IPS DF 6.9 (cell line): ENCODE measurements at places on chromosomes 4 and X.

- H3K27ac ChIP-seq = no peak overlapping the region
- no peaks in the 10 kb centered on the region for H3K4me1 ChIP-seq
- no peaks in the 10 kb centered on the region for H3K27me3 ChIP-seq
- H3K36me3 ChIP-seq = peaks cover 10% of the 10 kb centered on the region; the same call in 1 of the 2 replicates
- DNase-seq = no peak
These were observed 234.7 kb downstream of the OR13H1 start for GRCh38 chrX:131778269-131779218.

GRCh38 chr4:94933799-94934198, 176.0 kb downstream of the BMPR1B start:
- H3K36me3 ChIP-seq = no peaks in the 10 kb centered on the region
- H3K4me1 ChIP-seq = no peaks in the 10 kb centered on the region
- no peaks in the 10 kb centered on the region for H3K27me3 ChIP-seq
- no peak for DNase-seq
- no peak overlapping the region for H3K27ac ChIP-seq

DNA sequence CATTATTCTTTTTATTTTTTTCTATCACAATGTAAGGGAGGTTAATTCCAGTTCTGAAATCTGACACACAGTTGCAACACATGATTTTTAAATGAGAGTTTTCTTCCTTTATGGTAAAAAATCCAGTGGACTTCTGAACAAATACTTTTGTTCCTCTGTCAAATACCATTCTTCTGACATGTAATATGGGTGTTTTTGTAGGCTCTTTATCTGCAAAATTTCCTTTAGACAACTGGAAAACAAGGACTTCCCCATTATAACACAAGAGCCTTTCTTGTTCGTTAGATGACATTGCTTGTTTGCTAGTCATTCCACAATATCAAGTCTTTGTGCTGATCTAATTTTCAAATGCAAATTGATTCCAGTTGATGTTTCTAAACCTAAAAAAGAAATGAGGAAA, 7.7 kb downstream of the FANCB start:
- no peaks in the 10 kb centered on the region for H3K27me3 ChIP-seq
- H3K4me1 ChIP-seq = no peaks in the 10 kb centered on the region
- no peaks in the 10 kb centered on the region for H3K36me3 ChIP-seq
- H3K27ac ChIP-seq = no peak overlapping the region
- H3K4me3 ChIP-seq = no peak overlapping the region
- no peak for DNase-seq

DNA sequence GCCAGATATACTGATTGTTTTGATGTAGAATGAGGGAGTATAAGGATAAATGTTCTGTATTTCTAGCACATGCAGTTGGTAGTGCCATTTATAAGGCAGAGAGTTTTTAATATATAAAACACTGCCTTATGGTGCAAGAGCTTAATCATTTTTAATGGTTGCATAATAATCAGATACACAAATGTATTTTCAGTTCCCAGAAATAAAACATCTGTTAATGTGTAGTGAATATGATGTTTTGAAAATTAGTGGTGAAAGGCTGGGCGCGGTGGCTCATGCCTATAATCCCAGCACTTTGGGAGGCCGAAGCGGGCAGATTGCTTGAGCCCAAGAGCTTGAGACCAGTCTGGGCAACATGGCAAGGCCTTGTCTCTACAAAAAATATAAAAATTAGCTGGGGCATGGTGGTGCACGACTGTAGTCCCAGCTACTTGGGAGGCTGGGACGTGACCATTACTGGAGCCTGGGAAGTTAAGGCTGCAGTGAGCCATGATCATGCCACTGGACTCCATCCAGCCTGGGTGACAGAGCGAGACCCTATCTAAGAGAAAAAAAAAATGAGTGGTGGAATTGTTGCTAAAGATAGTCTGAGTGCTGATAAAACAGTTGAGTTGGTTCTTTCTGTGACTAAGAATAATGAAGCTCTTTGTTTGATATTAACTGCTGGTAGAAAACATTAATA, 29.3 kb downstream of the CLCN3 start:
- no peak for DNase-seq
- H3K4me1 ChIP-seq = no peaks in the 10 kb centered on the region
- no peak overlapping the region for H3K4me3 ChIP-seq
- no peak overlapping the region for H3K27ac ChIP-seq
- H3K27me3 ChIP-seq = no peaks in the 10 kb centered on the region

DNA sequence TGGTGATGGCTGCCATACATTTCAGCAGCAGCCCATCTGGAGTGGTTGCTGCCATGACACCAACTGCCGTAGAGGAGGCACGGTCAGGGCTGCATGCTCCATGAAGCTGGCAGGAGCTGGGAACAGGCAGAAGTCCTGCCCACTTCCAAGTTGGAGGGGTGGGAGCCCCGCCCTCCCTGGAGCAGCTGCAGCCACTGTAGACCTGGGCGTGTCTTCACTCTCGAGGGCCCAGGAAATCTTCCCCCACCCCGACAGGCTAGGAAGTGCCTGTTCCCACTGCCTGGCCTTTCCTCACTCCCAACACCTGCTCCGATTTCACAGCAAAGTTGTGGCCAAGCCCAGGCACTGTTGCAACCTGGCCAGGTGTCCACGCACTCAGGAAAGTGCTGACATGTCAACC, 42.3 kb downstream of the NALF2 start:
- H3K4me1 ChIP-seq = no peaks in the 10 kb centered on the region
- no peak overlapping the region for H3K4me3 ChIP-seq
- H3K36me3 ChIP-seq = no peaks in the 10 kb centered on the region
- H3K27ac ChIP-seq = no peak overlapping the region

DNA sequence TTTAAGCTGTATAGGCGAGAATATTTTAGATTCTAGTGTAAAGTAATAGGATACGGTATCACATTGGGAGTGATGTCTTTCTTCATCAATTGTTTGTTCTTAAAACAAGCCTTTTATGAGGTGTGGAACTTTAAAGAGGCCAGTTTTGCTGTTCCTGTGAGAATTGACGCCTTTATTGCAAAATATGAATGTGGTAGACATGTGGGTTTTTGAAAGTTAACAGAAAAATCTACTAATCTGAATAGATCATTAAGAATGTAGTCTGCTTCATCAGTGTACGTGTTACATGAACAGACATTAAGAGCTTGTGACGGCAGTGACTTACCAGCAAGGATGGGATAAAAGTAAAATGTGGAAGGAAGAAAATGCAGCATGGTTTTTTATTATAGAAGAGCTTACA, 63.8 kb downstream of the STOX2 start:
- no peaks in the 10 kb centered on the region for H3K27me3 ChIP-seq
- H3K27ac ChIP-seq = no peak overlapping the region
- H3K4me3 ChIP-seq = no peak overlapping the region
- DNase-seq = no peak

DNA sequence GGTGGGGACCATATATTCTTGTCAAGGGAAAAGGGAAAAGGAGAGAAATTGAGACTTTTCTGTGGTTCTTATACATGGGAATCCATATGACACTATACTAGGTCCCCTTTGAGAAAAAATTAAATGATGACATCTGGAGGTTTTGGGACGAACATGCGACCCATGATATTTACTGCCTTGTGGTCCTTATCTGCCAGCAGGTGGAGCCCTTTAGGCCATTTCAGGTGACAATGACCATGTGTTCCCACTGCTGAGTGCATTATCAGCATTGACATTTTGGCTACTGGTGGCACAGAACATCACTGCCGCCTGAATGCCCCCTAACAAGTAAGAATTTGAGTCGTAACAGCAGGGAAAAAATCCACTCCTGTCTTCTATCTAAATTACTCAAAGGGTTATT, 843.4 kb downstream of the FSTL5 start:
- H3K4me1 ChIP-seq = no peaks in the 10 kb centered on the region
- H3K4me3 ChIP-seq = no peak overlapping the region
- H3K36me3 ChIP-seq = no peaks in the 10 kb centered on the region

- no peak overlapping the region for H3K27ac ChIP-seq
- no peaks in the 10 kb centered on the region for H3K4me1 ChIP-seq
- H3K27me3 ChIP-seq = no peaks in the 10 kb centered on the region
- no peaks in the 10 kb centered on the region for H3K36me3 ChIP-seq
- DNase-seq = no peak
These were observed 95.6 kb downstream of the MAPK10 start for GRCh38 chr4:86264241-86264640.

GRCh38 chr4:67556436-67556835, 2.1 kb upstream of the STAP1 start:
- DNase-seq = no peak
- no peaks in the 10 kb centered on the region for H3K27me3 ChIP-seq
- no peaks in the 10 kb centered on the region for H3K4me1 ChIP-seq
- H3K36me3 ChIP-seq = no peaks in the 10 kb centered on the region
- H3K4me3 ChIP-seq = no peak overlapping the region

- H3K27me3 ChIP-seq = no peaks in the 10 kb centered on the region
- H3K27ac ChIP-seq = no peak overlapping the region
- no peaks in the 10 kb centered on the region for H3K4me1 ChIP-seq
These were observed 64.0 kb downstream of the SLC39A8 start for GRCh38 chr4:102281171-102281839.

DNA sequence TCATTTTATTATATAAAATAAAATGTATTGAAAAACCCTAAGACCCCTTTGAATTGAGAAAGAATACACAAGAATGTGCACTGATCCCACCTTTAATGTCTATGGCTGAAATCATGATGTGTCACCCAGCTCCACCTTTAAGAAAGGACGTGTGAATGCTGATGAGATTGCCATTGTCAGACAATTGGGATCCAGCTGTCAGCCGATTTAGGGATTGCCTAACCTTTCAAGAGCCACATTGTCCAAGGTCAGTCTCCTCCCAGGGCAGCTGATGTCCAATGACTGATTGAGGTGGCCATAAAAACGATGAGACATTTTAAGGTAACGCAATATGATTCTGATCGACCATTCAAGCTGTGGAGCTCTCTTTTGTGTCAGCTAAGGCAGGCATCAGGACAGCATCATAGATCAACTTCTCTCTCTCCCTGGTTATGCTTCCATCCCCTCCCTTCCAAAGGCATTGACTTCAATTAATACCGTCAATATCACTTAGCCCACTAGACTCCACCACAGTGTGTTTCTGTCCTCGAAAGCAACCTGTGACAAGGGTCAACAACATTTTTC, 1676.4 kb downstream of the PCDH7 start:
- no peak overlapping the region for H3K4me3 ChIP-seq
- DNase-seq = peak; percentile 1

DNA sequence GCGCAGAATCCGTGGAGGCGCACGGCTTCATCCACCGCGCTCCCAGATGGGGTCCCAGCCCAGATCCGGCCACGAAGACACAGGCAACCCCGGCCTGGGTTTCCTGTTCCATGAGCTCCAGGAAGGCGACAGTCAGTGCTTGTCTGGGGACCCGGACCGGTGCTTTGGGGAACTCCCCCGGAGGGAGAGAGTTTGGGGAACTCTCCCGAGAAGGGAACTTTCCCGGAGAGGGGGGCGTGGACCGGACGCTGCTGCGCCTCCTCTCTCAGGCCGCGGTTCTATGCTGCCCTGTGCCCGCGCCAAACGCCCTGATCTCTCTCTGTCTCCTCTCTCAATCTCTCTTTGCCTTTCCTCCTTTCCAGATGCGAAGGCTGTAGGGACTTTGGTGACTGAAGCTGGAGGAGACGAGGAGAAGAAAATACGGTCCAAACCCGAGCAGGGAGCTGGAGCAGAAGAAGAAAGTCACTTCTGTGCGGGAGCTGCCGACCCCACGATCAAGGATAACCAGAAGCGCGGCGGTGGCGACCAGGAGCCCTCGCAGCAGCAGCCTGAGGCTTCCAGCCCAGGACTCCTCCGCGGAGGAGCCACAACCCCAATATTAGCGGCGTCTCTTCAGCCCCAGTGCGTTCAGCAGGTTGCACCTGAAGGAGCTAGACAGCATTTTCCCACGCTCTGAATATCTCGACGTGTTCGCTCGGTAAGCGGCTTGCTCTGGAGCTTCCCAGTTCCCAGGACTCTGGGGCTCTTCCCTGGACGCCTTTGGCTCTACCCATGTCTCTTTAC, 47.6 kb upstream of the NKAP start:
- H3K27ac ChIP-seq = no peak overlapping the region
- H3K27me3 ChIP-seq = peaks cover 75% of the 10 kb centered on the region
- peak overlapping the region; percentile 36; the same call in 1 of the 2 replicates for H3K4me3 ChIP-seq
- no peaks in the 10 kb centered on the region for H3K4me1 ChIP-seq
- H3K36me3 ChIP-seq = no peaks in the 10 kb centered on the region
- no peak for DNase-seq

DNA sequence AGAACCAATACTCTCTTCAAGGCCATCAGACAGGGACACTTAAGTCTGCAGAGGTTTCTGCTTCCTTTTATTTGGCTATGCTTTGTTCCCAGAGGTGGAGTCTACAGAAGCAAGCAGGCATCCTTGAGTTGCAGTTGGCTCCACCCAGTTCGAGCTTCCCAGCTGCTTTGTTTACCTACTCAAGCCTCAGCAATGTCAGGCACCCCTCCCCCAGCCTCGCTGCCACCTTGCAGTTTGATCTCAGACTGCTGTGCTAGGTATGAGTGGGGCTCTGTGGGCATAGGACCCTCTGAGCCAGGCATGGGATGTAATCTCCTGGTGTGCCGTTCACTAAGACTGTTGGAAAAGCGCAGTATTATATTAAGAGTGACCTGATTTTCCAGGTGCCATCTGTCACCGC, 12.6 kb upstream of the UGT2B15 start:
- no peak overlapping the region for H3K27ac ChIP-seq
- no peaks in the 10 kb centered on the region for H3K27me3 ChIP-seq
- no peaks in the 10 kb centered on the region for H3K4me1 ChIP-seq
- no peaks in the 10 kb centered on the region for H3K36me3 ChIP-seq
- DNase-seq = no peak
- H3K4me3 ChIP-seq = no peak overlapping the region

GRCh38 chr4:60683973-60684372, 516.2 kb upstream of the ADGRL3 start:
- H3K4me3 ChIP-seq = no peak overlapping the region
- no peaks in the 10 kb centered on the region for H3K27me3 ChIP-seq
- H3K36me3 ChIP-seq = no peaks in the 10 kb centered on the region
- DNase-seq = no peak
- H3K4me1 ChIP-seq = no peaks in the 10 kb centered on the region

DNA sequence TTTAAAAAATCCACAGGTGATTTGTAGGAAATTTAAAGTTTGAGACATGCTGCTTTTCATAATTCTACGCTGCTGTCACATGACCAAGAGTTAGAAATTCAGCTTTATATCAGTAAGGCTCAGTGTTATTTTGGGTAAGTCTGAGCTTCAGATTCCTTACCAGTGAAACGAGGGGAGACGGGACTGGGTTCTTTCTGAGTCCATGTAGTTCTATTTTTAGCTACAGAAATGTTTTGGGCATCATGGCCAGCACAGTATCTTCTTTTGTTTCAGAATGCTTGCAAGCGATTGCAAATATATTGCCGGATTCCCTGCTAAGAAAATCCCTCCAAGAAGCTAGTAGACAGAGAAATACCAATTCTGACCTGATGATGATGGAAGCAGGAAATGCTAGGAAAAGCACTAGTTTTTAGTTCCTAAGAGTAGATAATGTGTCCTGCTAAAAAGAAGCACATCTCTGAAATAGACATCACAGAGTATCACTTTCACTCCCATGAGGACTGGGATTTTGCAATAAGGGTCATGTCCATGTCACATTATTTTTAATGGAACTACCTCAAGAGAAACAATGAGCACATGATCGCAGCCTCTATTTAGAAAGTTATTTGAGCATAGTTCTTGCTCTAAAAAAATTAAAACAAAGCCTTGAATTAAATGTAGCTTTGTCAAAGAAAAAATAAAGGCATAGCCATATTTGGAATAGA, 10.9 kb downstream of the ATP1B4 start:
- H3K27ac ChIP-seq = no peak overlapping the region
- no peaks in the 10 kb centered on the region for H3K27me3 ChIP-seq
- DNase-seq = no peak
- no peaks in the 10 kb centered on the region for H3K36me3 ChIP-seq
